ENCODE measurements at places on chromosomes 3 and 15.

GRCh38 chr3:49058011-49058410 is 28.8 kb upstream of the IMPDH2 start:
- no peak for DNase-seq

GRCh38 chr3:193851941-193852674 is 259.1 kb downstream of the OPA1 start:
- DNase-seq: peak; percentile 4

DNA sequence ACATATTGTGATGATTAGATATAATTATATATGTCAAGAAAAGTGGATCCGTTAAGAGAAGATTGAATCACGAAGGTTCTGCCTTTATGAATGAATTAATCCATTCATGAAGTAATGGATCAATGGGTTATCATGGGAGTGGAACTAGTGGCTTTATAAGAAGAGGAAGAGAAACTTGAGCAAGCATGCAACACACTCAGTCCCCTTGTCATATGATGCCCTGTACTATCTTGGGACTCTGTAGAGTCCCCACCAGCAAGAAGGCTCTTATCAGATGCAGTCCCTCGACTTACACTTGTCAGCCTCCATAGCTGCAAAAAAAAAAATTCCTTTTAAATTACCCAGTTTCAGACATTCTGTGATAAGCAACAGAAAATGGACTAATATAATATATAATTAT is 301.9 kb downstream of the RAP2B start:
- no peak for DNase-seq

DNA sequence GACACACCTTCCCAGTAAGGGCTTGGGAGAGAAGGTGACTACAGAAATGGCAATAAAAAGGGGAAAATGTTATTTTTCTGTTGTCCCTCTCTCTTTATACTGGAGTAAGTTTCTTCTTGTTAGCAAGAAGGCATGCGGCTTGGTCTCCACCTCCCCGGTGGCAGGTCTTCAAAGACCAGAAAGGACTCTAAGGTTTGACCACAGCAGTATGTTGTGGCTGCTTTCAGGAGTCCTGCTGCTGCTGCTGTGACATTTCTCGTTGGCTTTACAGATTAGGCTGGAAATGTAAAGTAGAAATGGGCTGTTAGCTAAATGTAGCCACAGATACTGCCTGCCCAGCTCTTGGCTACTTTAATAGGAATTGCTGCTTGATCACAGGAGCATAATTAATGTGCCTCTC is 175.8 kb upstream of the ZBTB20 start:
- DNase-seq: no peak

DNA sequence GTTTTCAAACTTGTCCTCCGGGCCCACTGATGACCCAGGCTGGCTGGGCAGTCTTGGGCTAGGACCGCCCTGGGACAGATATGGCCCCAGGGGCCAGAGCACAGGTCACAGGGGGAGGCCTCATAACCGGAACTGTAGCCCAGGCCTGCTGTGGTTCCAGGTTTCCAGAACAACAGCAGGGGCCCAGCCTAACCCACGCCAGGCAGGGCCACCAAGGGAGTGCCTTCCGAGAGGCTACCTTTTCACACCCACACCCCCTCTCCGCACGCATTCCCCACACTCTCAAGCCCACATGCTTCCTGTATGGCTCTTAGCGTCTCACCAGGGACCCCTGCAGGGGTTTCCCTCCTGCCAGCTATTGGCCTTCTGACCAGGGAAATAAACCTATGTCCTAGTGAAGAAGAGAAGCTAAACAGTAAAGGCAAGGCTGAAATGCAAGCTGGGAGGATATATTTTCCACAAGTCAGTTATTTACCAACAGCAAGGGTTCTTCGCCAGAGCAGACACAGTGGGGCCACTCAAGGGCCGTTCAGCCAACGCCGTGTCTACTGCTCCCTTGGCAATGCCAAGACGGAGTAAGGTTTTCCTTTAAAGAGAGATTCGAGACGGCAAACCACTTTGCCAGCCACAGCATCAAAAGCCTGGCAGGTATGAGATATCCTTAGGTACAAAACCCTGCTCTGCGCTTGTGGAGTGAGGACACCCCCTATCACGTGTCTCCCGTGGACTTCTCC is 135.1 kb downstream of the ATP10A start:
- DNase-seq: no peak

GRCh38 chr3:53800041-53800906 is 45.9 kb downstream of the CHDH start:
- DNase-seq: no peak

GRCh38 chr3:134959516-134959915 is 164.5 kb downstream of the EPHB1 start:
- no peak for DNase-seq

DNA sequence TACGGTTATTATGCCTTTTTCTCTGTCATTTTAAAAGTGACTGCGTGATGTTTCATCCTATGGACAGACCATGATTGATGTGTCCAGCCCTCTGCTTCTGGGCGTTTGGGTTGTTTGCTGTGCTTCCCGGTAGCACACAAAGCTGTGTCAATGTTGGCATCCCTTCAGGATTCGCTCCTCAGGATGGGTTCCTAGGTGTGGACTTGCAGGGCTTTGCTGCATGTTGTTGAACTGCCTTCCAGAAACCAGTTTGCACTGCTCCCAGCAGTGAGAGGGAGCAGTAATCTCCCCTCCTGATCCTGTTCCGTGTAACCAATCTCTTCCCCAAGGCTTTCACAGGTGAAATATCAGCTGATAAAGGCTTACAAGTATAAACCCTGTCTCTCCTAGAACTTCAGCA is 787 bp downstream of the TRPM1 start:
- DNase-seq: no peak

- DNase-seq: no peak
Measured at GRCh38 chr15:48481802-48482201, 150.6 kb downstream of the DUT start.

GRCh38 chr3:86801921-86802320 is 189.0 kb downstream of the VGLL3 start:
- no peak for DNase-seq

GRCh38 chr15:51991141-51991540 is 19.6 kb upstream of the LEO1 start:
- no peak for DNase-seq

DNA sequence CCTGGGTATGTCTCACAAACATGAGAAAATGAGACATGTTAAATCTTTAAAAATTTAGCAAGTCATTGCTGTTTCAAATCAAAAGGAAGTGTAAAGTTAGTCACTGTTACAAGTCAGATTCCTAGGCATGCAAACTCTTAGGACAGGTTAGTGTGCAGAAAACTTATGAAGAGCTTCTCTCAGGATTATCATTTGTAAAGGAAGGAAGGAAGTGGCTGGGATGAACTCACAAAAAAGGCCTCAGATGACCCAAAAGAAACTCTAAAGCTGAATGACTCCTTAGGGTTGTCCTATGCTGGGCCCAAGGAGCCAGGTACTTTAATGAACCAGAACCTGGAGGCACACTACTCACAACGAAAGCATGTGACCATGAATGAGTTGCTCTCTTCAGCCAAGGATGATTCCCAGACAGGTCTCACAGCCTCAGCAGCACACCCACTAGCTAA is 25.0 kb downstream of the MSL2 start:
- no peak for DNase-seq

DNA sequence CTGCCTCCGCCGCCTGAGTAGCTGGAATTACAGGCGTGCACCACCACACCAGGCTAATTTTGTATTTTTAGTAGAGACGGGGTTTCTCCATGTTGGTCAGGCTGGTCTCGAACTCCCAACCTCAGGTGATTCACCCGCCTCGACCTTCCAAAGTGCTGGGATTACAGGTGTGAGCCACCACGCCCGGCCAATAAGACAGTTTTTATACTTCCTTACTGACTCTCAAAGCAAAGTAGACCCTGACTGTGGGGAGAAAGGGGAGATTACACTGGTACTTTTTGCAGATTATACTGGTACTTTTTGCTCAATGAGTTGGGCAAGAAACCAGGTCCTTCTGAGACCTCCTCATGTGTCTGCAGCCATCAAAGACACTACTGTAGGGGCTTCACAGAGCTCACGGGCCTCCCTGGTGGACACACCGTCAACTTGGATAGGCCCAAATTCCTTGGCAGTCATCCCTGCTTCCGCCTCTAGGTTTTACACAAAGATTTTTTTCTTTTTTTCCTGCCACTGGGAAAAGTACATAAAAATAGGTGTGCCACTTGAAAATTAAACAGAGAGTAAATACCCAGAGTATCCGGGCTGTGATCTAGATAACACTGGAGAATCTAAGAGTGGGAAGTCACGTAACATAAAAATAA is 143.3 kb upstream of the WNT5A start:
- no peak for DNase-seq

DNA sequence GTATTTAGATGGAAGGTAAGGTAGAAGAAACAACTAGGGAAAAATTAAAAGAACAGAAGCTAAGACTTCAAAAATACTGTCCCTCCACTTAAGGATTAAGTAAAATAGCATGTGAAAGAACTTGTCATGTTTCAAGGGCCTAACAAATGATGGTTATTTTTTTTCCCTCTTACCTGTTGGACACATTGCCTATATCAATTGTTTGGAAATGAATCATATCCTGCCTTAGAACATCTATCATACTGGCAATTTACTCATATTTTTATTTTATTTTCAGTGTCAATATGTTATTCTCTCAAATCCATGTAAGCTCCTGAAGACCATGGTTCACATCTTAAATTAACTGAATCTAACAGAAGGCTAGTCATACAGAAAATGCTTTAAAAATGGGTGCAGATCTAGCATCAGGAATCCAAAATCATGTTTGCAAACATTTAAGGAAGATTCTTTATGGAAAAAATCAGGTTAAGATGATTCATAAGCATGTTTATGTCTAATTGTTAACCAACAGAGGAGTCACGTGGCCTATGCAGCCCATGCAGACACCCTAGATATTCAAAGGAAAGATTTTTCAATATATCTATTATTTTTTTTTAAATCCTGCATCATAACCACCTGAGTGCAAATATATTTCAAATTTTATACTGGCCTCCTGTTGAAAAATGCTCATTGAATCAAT is 135.8 kb upstream of the TRIM42 start:
- DNase-seq: no peak

- no peak for DNase-seq
Measured at GRCh38 chr3:175007306-175007705, 148.2 kb downstream of the NAALADL2 start.

Measured in hippocampal formation (tissue), 2 donors.